ENCODE measurements at places on chromosomes 3 and 15.

GRCh38 chr15:42144841-42145375, 11.5 kb downstream of the PLA2G4F start:
- DNase-seq: no peak

DNA sequence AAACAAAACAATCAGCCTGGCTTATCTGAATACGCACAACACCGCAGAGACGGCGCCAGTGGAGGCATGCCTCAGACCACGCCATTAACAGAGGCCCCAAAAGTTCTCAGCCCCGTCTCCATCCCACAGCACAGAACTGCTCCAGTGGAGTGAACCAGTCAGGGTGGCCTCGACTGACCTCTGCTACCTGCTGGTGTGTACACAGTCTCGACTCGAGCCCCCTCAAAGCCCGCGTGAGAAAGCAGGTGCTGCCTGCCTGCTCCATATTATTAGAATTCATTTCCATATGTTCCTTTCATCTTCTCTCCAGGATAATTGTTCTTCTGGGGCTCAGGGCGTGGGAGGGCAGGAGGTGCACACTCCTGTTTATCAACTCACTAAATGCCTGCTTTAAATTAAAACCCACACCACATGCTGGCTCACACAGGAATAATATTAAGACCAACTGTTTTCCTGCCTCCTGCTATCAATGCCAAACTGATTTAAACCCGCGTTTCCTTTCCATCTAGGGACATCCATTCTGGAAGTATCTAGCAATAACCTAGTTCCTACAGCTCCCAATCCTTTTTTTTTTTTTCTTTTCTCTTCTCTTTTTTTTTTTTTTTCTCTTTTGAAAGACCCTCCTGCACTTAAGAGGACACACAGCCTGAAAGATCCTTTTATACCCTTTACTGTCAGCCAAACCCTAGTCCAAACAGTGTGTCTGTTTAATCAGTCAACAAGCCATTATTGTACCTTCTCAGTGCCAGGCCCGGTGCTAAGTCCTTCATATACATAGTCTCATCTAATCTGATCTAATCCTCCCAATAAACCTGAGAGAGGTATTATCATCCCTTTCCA, 101.2 kb downstream of the TLE3 start:
- DNase-seq: no peak

DNA sequence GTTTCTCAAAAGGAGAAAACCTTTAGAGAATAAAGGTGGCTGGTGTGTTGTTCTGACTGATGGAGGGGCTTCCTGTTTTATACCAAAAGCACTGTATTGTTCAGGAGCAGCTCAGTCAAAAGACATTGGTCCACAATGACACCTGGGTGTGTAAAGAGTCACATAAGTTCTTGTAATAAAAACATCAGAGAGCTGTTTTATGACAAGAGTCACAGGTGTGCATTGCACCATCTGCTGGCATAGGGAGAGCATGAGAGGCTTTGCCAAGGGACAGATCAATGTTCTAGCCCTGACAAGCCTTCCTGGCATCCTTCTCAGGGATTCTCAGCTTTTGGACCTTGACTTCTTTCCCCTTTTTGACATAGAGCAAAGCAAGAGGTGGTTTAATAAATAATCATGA, 20.4 kb downstream of the ARPP21 start:
- no peak for DNase-seq

GRCh38 chr15:87743562-87743961, 513.0 kb downstream of the NTRK3 start:
- DNase-seq: no peak

- no peak for DNase-seq
Measured at GRCh38 chr3:114727373-114727772, 419.7 kb downstream of the ZBTB20 start.

DNA sequence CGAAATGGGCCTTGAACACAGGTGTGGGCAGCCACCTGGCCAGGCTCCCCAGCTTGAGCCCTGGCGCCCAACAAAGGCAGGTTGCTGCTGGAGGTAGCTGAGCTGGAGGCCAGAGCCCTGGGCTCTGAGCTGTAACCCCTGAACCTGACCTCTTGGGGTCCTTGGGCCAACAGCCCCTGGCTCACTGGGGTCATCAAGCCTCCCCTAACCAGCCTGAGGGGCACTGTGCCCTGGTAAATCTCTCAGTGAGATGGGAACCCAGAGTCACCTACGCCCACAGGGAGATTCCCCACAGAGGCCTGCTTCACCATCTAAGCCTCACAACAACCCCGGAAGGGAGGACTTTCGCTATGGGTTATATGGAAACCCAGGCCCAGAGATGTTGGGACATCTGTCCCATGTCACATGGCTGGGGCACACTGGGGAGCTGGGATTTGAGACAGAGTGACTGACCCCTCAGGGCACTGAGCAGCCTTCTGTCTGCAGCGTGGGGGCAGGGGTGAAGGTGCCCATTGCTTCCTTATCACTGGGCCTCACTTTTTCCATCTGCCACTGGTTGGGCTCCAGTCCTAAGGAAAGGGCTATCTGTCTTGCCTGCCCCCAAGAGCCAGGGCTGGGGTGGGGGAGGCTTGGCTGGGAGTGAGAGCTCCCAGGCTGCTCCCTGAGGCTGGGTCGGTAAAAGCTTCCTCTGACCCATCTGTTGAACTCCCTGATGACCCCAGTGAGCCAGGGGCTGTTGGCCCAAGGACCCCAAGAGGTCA, 59.1 kb downstream of the IQSEC1 start:
- DNase-seq: peak; percentile 84

- DNase-seq: no peak
Measured at GRCh38 chr15:87935583-87935982, 321.0 kb downstream of the NTRK3 start.

GRCh38 chr3:22634433-22634832, 568.7 kb upstream of the UBE2E2 start:
- DNase-seq: no peak

DNA sequence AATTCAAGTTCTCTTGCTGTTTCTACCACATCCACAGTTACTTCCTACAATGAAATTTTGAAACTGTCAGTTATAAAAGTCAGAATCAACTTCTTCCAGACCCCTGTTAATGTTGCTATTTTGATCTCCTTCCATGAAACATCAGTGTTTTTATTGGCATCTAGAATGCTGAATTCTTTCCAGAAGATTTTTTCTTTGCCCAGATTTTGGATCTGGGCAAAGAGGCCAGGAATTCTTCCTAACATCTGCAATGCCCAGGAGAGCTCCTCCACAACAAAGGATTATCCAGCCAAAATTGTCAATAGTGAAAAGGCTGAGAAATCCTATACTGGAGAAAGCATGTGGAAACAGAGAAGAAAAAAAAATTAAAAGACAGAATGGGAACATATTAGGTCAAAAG, 75.5 kb downstream of the SERPINI1 start:
- no peak for DNase-seq

- no peak for DNase-seq
Measured at GRCh38 chr15:66310786-66311185, 17.4 kb downstream of the DIS3L start.

DNA sequence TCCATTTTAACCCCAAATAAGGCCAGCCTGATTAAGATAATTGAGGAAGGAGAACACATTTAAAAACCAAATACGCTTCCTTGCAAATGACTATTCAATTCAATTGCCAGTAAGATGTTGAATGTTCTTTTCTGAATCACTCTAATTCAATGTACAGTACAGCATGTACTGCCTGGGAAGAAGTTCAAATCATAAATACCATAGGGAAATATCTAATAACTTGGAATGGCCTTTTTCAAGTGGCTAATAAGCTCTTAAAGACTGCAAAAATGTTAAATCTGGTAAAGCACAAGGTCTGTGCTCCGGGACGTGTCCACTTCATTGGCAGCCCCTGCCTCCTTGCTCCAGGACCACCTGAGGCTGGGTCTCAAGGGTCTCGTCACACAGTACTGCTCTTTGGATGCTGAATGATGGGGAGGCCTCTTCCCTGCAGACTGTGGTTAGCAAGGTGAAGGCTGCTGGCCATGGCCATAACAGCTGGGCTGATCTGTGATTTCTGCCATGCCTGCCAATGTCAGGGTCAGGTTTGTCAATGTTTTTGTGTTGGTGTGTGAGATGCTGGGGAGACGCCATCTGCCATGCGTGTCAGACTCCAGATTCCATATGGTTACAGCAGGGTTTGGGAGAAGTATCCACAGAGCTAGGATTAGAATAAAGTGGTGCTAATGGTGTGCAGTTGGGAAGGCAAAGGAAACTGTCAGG, 300.5 kb downstream of the ADAMTS17 start:
- no peak for DNase-seq

- DNase-seq: no peak
Measured at GRCh38 chr15:62781081-62781497, 261.5 kb upstream of the TPM1 start.

GRCh38 chr3:131501949-131502348, 822 bp downstream of the MRPL3 start:
- DNase-seq: peak; percentile 58

GRCh38 chr15:66617137-66618090, 51.6 kb upstream of the LCTL start:
- no peak for DNase-seq

- DNase-seq: no peak
Measured at GRCh38 chr3:73626106-73626505, 1.4 kb upstream of the PDZRN3 start.

DNA sequence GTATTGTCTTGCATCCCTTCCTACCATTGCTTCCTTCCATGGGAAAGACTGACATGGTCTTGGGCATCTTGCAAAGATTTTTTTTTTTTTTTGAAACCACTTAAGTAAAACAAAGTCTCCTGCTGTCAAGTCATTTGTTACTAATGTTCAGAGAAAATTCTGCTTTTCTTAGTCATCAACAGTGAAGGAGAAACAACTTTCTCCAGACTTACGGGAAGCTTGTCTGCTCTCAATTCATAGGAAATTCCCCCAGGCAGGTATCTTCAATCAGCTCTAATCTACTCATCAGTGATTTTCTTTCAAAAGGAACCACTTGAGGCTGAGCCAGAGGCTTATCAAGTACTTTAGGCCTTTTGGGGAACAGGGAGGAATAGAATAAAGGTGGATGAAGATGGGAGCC, 15.9 kb upstream of the DRD3 start:
- DNase-seq: no peak

DNA sequence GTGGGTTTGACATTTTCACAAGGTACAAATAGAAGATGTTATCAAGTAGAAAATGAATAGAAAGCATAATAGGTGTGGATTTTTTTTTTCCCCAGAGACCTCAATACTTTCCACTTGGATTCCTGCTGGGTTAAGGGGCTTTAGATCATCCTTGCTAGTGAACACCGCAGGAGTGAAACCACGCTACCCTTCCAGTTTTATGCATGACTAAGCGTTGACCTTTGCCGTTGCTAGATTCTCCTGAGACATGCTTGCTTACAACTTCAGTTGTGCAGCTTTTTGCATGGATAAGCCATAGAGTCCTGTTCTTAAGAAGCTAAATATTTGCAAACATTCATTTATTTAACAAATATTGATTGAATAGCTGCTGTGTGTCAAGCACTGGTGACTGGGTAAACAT, 299.7 kb upstream of the LMCD1 start:
- DNase-seq: no peak

GRCh38 chr15:68055224-68055705, 1.1 kb downstream of the PIAS1 start:
- peak; percentile 85 for DNase-seq

GRCh38 chr3:64437131-64437530, 211.9 kb upstream of the PRICKLE2 start:
- DNase-seq: no peak

DNA sequence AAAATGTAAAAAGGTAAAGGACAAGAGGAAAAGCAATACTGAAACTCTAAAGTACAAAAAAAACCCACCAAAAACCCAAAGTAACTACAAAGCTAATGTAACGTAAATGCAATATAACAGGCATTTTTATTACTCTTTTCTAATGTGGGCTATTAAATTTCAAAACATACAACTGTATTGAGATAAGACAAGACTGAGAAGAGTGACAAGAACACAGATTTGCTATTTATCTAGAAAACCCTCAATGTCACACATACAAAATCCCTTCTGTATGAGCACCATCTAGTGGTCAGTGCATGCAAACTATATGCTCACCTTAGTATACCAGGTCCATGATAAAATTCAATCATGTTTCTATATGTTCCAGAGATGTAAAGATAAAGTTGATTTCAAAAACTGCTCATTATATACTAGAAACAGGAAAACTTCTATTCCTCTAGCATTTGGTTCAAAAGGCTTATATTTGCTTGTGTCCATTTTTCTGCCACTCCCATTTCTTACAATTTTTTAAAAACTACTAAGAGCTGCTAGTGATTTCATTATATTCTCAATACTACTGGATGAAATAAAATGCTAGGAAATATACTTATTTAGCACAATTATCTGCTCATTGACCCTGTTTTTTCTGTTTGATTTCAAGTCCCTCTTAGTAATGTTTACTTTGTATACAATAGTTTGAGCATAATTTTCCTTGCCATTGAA, 111.4 kb downstream of the DLG1 start:
- peak; percentile 74 for DNase-seq

DNA sequence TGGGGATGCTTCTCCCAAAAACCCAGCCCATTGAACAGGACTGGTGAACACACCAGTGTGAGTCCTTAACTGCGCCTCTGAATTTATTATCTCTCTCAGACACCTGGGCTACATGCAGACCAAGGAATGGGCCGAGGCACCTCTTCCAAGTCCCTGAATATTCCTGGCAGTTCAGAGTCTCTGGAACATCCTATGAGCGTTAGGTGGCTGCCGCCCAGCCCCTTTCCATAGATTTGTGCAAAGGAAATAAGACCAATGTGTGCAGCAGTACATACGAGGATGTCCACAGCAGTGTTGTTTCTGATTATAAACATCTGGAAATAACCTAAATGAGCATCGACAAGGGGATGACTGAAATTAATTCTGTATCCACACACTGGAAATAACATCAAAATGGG, 104.9 kb upstream of the RPL32 start:
- no peak for DNase-seq

DNA sequence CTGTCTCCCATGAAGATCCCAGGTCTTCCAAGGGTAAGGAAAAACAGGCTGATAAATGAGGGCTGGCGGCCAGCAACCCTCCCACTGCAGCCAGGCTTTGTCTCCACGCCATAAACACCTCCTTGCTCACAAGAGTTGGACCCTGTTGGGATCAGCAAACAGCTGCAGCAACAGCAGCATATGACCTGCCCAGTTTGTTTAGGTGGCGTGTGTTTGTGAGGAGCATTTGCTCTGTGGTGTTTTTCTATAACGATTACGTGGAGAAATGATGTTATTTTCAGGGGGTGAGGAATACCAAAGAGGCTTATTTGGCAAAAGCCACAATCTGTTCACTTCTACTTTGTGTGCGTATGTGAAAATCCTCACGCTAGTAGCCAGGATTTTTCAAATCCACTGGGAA, 58.5 kb downstream of the RFTN1 start:
- DNase-seq: no peak

- no peak for DNase-seq
Measured at GRCh38 chr3:127427156-127427555, 139.3 kb upstream of the PRR20G start.

GRCh38 chr15:27183201-27183600, 212.2 kb downstream of the GABRG3 start:
- no peak for DNase-seq

DNA sequence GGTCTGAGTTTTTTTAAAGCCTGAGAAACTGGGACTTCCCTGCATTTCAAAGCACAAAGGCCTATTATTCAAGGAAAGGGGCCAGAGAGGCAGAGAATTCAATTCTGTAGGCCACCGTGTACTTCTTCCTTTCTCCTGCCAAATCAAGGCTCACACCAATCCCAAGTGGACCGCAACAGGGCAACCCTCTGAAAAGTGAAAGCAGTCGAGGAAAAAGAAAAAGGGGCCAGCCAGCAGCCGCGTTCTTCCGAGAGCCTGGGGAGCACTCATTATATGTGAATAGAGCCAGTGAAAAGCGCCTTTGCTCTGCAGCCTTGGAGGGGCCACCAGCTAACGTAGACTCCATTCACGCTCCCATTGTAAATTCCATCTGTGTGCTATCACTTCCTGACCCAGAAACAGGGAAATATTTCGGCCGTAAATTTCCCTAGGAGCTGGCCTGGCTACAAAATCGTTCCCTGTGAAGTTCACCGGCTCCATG, 45.9 kb upstream of the THUMPD3 start:
- DNase-seq: no peak
